ENCODE measurements at places on chromosomes 5 and 9. TPM values are rescaled to one million over a fixed set of nuclear protein-coding genes. Genes with fewer than 3 reads are reported as not detected.

Gene PTCH1
- 72.8 TPM for polyA plus RNA-seq

Gene PCDHB11
- polyA plus RNA-seq = 2.4 TPM

Gene CCDC171
- 11.0 TPM for polyA plus RNA-seq

Gene PKD2L2
- polyA plus RNA-seq = 0.82 TPM

Gene PPP3R2
- polyA plus RNA-seq = not detected

Gene IL13
- polyA plus RNA-seq = not detected

Gene CDO1
- polyA plus RNA-seq = 62.2 TPM

Gene TMEM171
- not detected for polyA plus RNA-seq

Gene SLC6A18
- polyA plus RNA-seq = not detected

Gene MYOZ3
- polyA plus RNA-seq = 13.1 TPM

Gene CCNI2
- 1.6 TPM for polyA plus RNA-seq

Gene RLN1
- polyA plus RNA-seq = 0.64 TPM

Gene ANKRD55
- 0.42 TPM for polyA plus RNA-seq

Gene CCDC107
- polyA plus RNA-seq = 9.2 TPM

Gene RRAGA
- 100 TPM for polyA plus RNA-seq
